CD4-positive, alpha-beta T cell treated with Interleukin-1 beta for 1 hour (primary cell): ENCODE measurements at places on chromosomes 4 and X.

DNA sequence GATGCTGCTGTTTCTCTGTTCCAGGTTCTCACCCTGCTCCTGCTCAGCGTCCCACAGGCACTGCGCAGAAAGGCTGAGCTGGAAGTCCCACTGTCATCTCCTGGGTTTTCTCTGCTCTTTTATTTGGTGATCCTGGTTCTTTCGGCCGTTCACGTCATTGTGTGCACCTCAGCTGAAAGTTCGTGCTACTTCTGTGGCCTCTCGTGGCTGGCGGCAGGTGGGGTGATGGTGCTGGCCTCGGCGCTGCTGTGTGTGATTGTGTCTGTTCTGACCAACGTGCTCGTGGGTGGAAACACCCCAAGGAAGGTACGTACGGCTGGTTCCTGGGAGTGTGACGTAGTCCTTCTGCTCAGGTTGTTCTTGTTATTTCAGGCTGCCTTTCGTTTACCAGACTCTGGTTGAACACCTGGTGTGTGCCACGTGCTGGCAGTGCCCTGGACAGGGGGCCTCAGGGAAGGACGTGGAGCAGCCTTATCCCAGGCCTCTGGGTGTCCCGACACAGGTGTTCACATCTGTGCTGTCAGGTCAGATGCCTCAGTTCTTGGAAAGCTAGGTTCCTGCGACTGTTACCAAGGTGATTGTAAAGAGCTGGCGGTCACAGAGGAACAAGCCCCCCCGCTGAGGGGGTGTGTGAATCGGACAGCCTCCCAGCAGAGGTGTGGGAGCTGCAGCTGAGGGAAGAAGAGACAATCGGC, 22.8 kb downstream of the PIGG start:
- no peak for DNase-seq

- no peak for DNase-seq
These were observed 183.8 kb downstream of the PTTG2 start for GRCh38 chr4:38144031-38144430.

DNA sequence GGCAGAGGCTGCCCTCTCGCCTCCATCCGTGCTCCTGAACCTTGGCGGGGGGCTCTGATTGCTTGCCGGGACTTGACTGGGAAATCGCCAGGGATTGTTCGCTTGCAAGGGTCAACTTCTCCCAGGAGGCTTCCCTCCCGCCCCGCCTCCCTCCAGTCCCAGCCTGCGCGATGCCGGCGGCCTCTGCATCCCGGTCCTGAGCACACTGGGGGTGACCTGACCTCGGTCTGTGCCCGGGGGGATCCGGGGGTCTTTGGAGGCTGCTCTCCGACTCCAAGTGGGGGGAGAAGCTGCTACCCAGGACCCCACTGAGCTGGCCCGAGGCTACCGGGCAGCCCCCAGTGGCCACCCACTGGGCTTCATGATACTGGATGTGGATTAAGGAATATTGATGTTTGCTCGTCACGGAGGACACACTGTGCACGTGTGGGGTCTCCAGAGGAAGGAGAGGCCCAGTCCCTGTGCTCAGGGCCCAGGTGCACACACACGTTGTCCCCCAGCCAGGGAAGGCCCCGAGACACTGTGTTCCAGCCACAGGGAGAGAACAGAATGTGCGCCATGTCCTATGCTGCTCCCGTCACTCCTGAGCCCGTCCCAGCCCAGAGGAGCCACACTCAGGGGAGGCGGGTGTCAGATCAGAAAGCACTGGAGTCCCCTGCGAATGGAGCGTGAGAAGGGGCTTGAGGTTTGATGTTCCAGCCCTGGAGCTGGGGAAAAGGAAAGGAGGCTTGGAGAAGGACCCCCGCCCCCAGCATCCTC, 55.9 kb upstream of the NKX1-1 start:
- DNase-seq: no peak

DNA sequence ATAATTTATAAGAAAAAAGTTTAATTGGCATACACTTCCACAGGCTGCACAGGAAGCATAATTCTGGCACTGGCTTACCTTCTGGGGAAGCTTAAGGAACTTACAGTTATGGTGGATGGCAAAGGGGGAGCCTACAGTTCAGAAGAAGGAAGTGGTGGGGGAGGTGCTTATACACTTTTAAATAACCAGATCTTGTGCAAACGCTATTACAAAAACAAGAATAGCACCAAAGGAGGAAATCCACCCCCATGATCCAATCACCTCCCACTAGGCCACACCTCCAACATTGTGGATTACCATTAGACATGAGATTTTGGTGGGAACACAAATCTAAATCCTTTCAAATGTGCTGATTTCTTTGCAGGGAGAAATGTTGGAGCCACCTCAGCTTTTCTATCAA, 287.7 kb downstream of the CPXCR1 start:
- no peak for DNase-seq

- no peak for DNase-seq
These were observed 35.2 kb upstream of the SMS start for GRCh38 chrX:21905313-21905712.

- DNase-seq: no peak
These were observed 269.2 kb upstream of the NRK start for GRCh38 chrX:105553118-105553517.

GRCh38 chr4:113122066-113122465, 72.6 kb downstream of the ANK2 start:
- no peak for DNase-seq

DNA sequence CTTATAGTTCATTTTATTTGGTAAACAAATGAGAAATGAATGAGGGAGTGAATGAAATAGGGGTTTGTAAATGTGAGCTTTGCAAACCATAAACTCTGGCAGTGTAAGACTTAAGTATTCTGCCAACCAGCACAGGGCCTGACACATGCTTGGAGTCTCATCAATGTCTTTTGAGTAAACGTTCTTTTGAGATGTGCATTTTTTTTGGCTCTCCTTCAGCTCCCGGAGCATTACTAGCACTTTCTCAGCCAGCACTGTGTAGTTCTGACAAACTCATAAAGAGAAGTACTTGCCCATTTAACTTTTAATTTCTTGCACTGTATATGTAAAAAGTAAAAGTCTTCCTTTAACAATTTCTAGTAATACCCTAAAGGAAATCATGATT, 245.3 kb downstream of the HS3ST1 start:
- DNase-seq: no peak

- DNase-seq: no peak
These were observed 193.2 kb upstream of the LEF1 start for GRCh38 chr4:108361886-108362285.

DNA sequence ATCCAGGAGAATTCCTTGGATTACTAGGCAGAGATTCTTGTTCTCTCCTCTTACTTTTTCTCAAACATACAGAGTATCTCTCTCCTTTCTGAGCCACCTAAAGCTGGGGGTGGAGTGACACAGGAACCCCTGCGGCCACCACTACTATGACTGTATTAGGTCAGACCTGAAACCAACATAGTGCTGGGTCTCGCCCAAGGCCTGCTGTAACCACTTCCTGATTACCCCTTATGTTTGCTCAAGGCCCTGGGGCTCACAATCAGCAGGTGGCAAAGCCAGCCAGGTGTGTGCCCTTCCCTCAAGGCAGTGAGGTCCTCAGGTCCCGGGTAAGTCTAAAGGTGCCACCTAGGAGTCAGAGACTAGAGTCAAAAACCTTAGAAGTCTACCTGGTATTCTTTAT, 166.4 kb downstream of the PARM1 start:
- DNase-seq: no peak

- no peak for DNase-seq
These were observed 227.0 kb downstream of the NR3C2 start for GRCh38 chr4:148215202-148215601.

- no peak for DNase-seq
These were observed 56.3 kb downstream of the PCDH7 start for GRCh38 chr4:30776451-30776850.

DNA sequence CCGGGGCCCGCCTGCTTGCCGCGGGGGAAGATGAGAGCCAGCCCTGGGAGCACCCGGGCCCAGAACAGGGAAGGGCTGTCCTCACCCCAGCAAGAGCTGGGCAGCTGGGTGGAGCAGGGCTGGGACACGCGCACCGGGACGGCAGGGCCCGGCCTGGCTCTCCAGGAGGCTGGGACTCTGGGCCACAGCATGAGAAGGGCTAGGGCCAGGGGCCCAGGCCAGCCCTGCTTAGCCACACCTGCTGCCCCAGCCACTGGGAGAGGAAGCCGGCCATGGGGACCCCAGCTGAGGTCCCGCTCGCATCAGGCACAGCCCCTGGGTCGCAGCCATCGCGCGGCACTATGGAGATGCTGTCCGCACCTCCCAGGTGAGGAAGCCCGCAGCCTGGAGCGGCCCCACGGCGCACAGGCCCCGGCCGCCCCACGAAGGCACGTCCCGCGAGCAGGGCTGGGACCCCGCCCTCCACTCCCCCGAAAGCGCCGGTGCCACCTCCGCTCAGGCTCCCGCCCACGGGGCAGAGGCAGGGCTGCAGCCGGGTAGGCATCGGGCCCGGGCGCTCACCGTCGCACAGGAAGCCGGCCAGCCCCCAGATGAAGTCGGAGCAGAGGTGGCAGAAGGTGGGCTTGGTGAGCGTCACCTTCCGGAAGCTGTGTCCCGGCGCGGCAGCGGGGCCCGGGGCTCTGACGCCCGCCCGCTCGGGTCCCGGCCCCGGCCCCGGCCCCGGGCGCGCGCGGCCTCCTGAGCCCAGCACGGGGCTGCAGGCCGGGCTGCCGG, 531 bp downstream of the DGKQ start:
- DNase-seq: peak; percentile 60

GRCh38 chrX:9604111-9604907, 139.5 kb downstream of the TBL1X start:
- DNase-seq: no peak

GRCh38 chrX:1062351-1062750, 150.1 kb downstream of the CRLF2 start:
- DNase-seq: no peak

DNA sequence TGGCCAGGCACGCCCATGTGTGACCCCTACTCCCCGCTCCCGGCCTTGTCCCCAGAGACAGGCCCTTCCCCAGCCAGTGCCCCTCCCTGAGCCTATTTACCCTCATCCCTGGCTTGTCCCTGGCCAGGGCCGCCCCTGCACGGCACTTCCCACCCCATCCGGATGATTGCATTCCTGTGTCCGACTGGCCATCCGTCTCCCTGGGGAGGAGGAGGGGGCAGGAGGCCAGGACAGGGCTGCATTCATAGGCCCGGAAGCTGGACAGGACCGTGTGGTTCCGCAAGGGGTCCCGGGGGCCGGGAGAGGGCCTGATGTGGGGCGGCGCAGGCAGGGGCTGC, 22.8 kb downstream of the CTBP1 start:
- no peak for DNase-seq

GRCh38 chr4:6634746-6635145, 5.7 kb upstream of the MRFAP1 start:
- no peak for DNase-seq

GRCh38 chrX:97039363-97040029, 155.8 kb downstream of the RPA4 start:
- no peak for DNase-seq

GRCh38 chrX:134460862-134461220, 876 bp downstream of the HPRT1 start:
- DNase-seq: no peak

DNA sequence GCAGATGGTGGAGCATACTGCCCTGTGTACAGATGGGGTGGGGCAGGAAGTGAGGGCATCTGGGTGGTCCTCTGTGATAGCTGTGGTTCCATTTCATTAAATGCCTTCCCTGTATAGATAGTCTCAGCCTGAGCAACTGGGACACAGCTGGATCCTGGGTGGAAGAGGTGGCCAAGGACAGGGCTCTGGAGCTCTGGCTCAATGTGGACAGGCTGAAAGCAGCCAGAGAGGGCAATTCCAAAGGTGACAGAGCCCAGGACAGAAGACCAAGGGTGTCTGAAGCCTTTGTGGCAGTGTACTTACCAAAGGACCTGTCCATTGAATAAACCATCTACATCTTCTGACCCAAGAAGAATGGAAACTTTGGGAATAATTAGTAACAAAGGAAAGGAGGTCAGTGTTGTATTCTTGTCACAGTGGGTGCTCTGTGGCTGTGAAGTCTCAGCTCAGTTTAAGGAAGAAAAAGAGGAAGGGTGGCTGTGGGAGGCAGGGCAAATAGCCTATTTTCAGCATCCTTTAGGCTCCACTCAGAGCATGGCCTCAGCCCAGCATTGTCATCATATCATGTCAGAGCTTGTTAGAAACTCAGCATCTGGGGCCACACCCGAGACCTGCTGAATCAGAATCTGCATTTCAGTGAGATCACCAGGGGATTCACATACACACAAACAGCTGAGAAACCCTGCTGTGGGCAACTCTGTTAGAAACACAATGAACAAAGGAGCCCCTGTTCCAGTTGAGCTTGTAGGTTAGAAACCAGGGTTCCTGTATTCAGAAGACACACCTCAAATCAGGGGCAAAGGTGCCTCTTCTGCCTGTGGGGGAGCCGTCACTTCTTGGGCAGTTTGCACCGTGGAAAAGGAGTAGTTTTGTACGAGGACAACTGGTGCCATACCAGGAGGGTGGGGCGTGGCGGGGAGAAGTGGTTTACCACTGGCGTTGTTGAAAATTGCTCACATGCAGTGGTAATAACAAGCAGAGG, 168.6 kb downstream of the PTTG2 start:
- DNase-seq: peak; percentile 63

- DNase-seq: no peak
These were observed 112.2 kb downstream of the DHX15 start for GRCh38 chr4:24472161-24472510.

- DNase-seq: no peak
These were observed 49.0 kb downstream of the HTRA3 start for GRCh38 chr4:8318509-8318908.

GRCh38 chr4:94757192-94758140, at the start of gene BMPR1B:
TSS of gene BMPR1B (plus strand) at chr4:94757955. CDS start at chr4:95104425, 346,470 bp downstream.
- DNase-seq: no peak

GRCh38 chr4:3688018-3688998, 77.9 kb upstream of the ADRA2C start:
- DNase-seq: no peak

- DNase-seq: no peak
These were observed 352.7 kb upstream of the IGFBP7 start for GRCh38 chr4:57462843-57463242.

DNA sequence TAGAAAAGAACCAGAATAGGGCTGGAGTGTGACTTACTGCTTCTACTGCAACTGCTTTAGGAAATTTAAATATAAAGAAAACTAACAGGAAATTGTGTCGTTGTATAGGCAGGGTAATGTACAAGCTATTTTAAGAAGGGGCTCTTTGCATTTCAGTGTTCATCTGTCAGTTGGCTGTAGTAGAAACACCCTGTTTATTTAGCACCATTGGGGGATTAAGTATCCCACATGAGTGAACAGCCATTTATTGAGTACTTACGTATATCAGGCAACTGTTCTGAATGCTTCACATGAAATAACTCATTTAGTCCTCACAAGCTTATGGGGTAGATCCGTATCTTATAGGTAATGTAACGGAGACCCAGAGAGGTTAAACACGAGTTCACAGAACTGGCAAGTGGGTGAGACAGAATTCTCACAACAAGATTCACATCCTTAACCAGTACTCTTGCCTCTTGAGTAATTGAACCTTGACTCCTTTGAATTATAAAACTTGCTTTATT, 23.9 kb downstream of the STIM2 start:
- no peak for DNase-seq
